ENCODE measurements at places on chromosomes 16 and 17.

- DNase-seq: no peak
Observed at GRCh38 chr16:5916711-5917191, 819.2 kb upstream of the EEF2KMT start.

DNA sequence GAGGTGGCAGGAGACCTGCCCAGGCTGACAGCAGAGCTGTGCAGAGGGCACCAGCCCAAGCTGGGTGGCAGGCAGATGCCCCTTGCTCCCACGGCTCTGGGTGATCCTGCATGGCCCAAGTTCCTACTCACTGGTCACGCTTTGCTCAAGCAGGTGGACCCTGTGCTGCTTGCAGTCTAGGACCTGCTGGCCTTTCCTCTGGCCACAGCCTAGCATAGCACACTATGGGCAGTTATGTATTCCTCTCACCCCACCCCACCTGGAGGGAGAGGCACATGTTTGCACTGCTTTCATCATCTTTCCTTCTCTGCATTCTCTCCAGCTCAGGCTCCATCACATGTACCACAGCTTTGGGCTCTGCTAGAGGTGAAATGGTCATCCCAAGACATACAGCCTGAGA is 19.6 kb upstream of the SREBF1 start:
- DNase-seq: no peak

DNA sequence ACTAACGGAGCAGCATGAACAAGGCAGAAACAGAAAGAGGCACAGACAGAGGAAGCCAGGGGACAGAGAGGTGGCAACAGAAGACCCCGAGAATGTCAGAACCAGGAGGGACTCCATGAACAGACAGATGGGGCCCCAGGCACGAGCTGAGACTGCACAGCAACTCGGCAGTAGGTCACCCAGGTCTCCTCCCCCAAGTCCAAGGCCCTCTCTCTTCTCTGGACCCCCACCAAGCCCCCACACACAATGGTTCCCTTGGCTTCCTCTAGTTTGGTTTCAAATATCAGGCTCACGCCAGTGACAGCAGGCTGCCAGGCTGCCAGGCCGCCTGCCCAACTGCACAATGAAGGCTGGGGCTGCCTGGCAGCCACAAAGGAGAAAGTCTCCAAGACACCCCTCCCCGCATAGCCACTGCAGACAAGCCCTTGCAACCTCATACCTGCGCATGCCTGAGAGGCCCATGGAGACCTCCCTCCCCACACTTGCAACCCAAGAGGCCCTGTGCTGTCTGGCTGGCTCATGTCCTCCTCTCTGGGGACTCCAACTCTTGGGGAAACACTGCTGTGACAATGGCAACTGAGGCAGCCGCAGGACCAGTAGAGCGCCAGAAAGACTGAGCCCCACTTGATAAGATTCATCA is 54.8 kb downstream of the PIMREG start:
- DNase-seq: no peak

GRCh38 chr16:19417640-19418039 is at the start of gene TMC5:
TMC5 (plus strand) TSS chr16:19417883; CDS start chr16:19440039, 22,156 bp downstream.
- no peak for DNase-seq

GRCh38 chr16:53457670-53458069 is 23.4 kb downstream of the RBL2 start:
- peak; percentile 86 for DNase-seq

GRCh38 chr17:74442670-74443515 is 11.0 kb downstream of the GPRC5C start:
- DNase-seq: no peak

GRCh38 chr17:48093341-48094045 is 7.8 kb downstream of the CBX1 start:
- DNase-seq: no peak

GRCh38 chr16:68263559-68264127 is 683 bp upstream of the SLC7A6 start:
- DNase-seq: no peak
